ENCODE measurements at places on chromosomes 6 and 20.

GRCh38 chr20:50285376-50286173, 94.9 kb downstream of the CEBPB start:
- DNase-seq = peak; percentile 92

DNA sequence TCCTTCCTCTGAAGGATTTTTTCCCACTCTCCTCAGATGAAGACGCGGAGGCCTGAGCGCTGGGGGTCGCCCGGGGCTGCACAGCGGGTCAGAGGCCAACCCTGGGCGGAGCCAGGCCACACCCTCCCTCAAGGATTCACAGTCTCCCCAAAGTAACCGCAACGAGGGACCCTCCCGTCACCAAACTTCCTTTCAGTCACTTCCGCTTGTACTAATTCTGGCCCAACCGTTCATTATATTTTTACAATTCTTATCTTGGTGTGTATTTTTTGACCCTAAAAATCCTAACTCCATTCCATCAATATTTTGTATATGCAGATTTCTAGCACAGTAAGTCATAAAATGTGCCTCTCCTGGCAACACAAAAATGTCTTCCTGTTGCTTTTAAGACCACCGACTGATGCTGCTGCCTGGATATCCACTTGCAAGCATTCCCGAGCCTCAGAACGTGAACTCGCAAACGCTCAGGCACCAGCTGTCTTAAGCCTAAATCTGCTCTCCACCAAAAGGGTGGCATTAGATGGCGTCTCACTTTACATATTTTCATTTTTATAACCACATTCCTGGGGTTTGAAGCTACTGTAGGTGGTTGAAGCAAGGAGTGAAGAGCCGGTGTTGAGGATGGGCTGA, 128.0 kb downstream of the DLL1 start:
- no peak for DNase-seq

DNA sequence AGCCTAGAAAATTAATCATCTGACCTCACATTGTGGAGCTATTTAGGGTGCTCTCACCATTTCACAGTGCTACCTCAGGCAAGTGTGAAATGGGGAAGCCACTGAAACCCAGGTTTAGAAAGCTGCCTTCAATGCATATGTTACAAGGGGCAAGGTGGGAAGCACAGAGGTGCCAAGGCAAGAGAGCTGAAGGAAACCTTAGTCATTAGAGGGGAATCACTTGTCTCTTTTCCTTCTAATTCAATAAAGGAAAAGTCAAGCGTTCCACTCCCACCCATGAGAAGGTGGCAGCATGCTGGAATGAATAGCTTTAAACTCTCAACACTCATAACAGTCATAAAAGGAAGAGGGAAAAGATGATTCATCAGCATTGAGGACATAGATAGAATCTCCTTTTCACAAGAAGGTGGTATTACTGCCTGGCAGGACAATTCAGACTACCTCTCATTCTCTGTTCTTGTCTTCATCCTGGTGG, 251.9 kb upstream of the IRAK1BP1 start:
- DNase-seq = peak; percentile 34

DNA sequence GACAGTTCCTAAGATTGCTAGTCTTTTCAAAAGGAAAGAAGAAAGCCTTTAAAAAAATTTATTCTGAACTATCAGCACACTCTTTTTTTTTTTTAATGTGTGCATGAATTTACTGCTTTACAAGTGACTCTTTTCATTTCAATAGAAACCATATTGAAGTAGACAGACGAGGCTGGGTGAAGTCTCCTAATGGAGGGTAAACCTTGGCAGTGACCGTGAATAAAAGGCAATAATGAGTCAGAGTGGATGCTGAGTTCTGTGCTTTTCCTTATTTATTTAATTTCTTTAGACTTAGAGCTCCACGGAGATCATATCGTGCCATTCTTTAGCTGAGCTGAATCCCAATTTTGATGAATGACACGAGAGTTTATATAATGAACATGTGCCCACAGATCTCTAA, 196.9 kb downstream of the PRL start:
- no peak for DNase-seq

DNA sequence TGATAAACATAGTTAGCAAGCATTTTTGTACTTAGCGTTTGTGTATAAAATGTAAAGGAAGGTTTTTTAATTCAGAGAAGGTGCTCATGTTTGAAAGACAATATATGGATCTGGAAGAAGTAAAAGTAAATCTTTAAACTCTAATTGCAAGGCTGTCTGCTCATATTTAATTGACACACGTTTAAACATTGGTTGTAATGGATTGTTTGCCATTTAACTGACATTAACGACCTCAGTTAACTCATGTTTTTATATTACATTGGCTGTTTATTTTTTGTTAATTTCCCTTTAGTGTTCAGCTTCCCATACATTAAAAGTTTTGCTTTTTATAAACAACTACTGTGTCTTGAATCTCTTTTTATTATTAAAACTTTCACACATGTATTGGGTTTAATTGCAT, 208.1 kb downstream of the ARID1B start:
- DNase-seq = no peak

DNA sequence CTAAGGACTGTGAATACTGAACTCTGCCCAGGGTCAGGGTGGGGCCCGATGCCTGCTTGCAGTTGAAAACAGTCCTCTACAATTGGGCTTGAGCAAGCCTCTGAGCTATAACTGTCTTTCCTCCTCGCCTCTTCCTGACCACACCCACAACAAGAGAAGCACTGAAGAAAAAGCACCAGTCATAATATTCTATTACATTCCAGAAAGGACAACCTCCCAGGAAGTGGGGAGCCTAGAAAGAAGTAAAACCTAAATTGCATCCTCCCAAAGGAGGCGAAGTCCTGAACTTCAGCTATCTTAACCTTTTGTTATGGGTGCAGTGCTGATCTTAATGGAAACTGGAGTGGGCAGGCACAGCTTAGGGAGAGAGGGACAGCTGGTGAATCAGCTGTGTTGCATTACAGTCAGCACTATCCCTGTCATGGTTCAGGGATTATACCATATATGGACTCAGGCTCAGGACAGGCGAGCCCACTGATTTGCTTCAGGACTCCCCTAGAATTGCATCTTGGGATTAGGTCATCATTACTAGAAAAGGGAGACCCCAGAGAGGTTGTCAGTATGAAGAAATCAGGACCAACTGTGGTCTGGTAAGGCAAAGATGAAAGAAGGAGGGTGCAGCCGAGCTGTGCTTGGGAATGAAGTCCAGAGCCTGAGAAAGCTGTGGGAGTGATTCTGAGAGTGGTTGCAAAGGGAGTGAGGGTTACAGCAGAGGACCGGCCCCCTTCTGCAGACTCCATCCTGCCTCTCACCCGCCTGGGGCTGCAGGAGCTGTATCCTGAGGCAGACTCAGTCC, 18.3 kb upstream of the TRAM2 start:
- peak; percentile 95 for DNase-seq

GRCh38 chr20:51399006-51399890, 143.3 kb downstream of the NFATC2 start:
- no peak for DNase-seq

- DNase-seq = peak; percentile 88
Observed at GRCh38 chr20:10857352-10858070, 183.7 kb upstream of the JAG1 start.

- no peak for DNase-seq
Observed at GRCh38 chr6:11730641-11731040, 48.0 kb downstream of the ADTRP start.

GRCh38 chr20:61935926-61936700, 129.6 kb downstream of the TAF4 start:
- DNase-seq = no peak

DNA sequence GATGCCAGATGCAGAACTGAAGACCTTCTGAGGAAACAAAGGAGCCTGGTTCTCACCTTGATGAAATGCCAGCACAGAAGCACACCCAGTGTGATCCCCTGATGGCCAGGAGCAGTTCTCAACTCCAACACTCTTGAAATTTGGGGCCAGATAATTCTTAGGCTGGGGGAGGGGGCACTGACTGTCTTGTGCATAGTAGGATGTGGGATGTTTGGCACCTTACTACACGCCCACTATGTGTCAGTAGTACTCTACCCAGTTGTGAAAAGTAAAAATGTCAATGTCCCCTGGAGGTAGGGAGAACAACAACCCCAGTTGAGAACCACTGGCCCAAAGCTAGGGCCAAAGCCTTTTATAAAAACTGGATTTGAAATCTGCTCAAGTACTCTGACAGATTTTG, 398.3 kb upstream of the ARID1B start:
- no peak for DNase-seq

GRCh38 chr20:35055445-35056276, 36.9 kb downstream of the TRPC4AP start:
- no peak for DNase-seq

- no peak for DNase-seq
Observed at GRCh38 chr20:52539891-52540290, 348.3 kb upstream of the ZFP64 start.

DNA sequence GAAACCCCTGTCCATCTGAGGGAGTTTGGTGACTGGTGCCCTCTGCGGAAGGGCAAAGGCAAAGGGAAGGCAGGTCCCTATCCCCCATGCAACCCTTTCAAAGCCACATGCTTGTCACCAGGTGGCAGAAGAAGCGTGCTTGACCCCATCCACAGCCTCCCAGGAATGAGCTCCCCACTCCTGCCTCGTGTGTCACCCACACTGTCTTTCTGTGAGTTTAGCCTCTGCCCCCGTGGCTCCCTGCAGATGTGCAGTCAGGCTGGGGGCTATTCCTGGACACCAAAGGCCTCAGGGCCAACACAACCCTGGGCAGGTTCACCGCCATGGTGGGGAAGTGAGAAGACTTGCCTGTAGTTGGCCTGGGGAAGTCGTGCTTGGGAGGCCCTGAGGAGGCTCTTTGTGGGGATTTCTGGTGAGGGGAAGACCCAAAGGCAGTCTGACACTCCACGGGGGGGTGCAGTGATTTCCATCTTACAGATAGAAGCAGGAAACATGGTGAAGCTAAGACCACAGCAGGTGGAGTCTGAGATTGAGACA, 16.6 kb upstream of the PCMTD2 start:
- DNase-seq = no peak

- DNase-seq = no peak
Observed at GRCh38 chr6:134247844-134248580, 69.9 kb downstream of the SGK1 start.

- DNase-seq = no peak
Observed at GRCh38 chr20:48606172-48606840, 221.5 kb downstream of the PREX1 start.

- no peak for DNase-seq
Observed at GRCh38 chr6:380234-381218, 11.0 kb upstream of the IRF4 start.

DNA sequence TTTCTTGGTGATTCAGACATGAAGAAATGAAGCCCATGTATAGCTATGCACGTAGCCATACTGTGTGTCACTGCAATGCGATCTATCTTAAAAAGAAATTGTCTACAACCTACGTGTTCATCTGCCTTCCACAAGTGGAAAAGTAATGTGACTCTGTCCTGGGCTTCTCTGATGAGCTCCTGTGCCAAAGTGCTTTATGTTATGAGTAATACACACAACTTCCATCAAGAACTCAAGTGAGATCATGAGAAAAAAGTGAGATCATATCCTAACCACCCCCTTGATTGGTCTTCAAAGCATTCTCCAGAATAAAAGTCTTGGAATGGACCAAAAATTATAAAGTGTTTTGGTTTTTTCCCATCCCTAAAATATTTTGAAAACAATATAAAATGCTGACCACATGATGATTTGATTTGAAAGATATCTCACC, 114.3 kb downstream of the DST start:
- peak; percentile 99 for DNase-seq

DNA sequence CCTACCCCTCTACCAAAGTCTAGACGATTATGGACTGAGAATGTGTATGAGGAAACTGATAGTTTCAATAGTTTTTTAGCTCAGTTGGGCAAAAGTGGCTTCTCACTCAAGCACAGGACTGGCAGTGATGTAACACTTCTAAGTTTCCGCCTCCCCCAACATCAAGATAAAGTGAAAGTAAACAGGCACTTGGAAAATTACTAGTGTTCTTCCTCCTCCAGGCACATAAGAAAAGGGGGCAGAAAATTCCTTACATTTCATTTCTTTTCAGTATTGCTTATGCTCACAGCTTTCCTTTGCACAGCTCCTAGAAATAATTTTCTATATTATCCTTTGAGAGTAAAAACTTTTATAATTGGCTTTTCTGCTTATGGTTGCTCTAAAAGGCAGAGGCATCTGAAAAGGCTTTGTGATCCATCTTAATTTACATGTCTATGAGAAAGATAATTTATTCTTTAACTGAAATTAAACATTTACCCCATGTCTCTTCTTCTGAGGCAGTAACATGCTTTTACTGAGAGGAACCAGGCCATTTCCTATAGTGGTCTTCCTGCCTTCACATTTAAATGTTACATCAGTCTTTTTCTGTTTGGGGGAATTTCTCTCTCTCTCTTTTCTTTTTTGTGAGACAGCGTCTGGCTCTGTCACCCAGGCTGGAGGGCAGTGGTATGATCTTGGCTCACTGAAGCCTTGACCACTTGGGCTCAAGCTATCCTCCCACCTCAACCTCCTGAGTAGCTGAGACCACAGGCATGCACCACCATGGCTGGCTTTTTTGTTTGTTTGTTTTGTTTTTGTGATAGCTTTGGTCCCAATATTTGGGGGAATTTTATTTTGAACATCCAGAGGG, 65.0 kb upstream of the EEF1A1 start:
- peak; percentile 80 for DNase-seq

DNA sequence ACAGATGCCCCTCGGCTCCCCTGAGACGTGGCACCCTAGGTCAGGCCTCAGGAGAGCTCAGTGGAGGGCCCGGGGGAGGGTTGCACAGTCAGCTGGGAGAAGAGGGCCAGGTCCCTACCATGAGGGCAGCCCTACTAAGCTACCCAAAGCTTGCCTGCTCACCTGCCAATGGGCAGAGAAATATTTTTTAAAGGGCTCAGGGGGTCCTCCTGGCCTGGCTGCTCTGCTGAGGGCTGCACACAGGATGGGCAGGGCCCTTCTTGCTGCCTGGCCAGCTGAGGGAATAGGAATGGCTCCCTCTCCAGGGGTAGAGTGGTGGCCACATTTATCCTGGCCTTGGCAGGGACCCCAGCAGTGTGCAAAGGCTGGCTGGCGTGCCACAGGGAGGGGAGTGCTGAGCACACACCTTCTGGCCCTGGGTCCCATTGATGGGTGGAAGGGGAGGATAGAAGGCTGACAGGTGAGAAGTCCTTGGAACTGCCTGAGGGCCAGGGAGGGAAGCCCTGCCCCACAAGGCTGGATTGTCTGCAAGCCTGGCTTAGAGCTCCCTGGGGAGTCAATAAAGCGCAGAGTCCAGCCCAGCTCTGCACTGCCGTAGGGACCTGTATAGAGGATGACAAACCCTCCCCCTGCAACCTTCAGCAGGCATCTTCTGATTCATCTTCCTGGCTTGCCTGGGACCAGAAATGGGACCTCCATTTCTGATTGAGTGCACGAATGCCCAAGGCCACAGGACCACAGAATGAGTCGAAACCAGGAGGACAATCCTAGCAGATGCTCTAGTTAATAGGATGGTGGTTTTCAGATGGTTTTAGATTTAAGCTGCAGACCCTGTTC, 62.1 kb downstream of the NOL4L start:
- no peak for DNase-seq

Data from fibroblast of mammary gland (primary cell).